ENCODE measurements at places on chromosomes 16 and 17.
A peak's percentile ranks its signal among the peaks of the same experiment; 100 is the strongest.

GRCh38 chr17:21532763-21533385, 156.7 kb downstream of the KCNJ12 start:
- no peak for DNase-seq

DNA sequence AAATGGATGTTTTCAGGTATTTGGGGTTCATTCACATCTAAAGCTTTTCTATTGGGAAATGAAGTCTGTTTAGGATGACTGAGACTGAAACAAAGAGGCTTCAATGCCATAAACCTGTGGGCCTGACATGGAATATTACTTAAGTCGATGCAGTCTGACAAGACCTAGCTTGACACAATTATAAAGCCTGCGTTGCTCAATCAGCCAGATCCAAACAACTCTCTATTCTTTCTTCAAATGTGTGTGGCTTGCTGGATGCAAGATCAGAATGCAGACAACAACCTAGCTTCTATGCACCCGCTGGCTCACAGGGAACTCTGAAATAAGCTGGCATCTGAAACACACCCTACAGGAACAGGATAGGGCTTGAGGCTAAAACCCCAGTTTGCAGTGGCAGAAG, 40.0 kb downstream of the RFFL start:
- DNase-seq = no peak

DNA sequence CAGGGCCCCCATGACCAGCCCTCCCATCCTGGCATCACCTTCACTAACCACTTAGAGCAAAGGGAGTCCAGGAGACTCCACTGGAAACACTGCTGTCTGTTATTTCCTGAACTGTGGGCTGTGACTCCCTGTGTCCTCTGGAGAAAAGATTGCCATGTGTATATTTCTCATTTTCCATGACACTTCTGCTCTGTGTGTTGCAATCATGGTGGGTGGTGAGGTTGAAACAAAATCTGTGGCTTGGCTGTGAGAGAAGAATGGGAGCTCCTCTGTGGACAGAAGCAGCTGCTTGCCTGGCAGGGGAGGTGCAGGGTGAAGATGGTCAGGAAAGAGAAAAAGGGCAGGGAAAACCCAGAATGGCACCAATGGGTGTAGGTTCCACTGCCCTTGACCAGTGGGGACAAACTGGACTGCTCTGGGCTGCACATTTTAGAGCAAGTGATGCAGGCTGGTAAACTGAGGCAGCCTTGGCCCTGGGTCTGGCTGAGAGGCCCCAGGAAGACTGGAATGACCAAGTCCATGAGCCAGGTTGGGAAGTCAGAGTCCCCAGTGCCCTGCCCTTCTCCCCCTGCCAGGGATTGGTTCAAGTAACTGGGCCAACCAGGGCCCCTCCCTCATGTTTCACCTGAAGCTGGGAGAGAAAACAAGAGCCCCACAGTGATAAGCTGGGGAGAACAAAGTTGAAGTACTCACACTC, 314.3 kb downstream of the C16orf95 start:
- DNase-seq = no peak

- DNase-seq = peak; percentile 46
Measured at GRCh38 chr17:193841-194806, 12.7 kb upstream of the DOC2B start.

DNA sequence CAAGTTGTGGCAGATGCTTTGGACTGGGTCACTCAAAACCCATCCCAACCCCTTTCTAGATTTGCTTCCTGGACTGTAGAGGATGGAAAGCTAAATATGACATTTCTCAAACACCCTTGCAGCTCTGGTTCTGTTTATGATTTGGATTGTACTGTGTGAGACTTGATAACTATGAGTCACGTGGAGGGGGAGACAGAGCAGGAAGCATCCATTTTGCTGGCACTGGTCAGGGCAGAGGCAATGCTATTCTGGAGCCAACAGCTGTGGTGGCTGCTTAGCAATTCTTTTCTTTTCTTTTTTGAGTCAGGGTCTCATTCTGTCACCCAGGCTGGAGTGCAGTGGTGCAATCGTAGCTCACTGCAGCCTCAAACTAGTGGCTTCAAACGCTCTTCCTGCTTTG, 13.6 kb upstream of the TERF2 start:
- no peak for DNase-seq

DNA sequence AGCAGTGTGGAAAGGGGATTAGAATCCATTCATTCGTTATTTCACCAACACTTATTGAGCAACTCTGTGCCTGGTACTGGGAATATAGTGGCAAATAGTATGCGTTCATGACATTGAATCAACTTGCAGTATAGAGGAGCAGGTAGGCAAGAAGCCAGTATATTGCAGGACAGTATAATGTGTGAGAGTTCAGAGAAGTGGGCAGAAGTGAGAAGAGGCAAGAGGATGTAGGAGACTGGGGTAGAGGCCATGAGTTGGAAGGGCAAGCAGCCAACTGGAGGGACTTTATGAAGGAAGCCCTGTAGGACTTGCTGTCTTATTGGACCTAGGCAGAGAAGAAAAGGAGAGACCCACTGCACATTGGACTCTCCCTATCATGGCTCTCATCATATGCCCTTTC, 12.3 kb downstream of the HSD17B2 start:
- DNase-seq = no peak

DNA sequence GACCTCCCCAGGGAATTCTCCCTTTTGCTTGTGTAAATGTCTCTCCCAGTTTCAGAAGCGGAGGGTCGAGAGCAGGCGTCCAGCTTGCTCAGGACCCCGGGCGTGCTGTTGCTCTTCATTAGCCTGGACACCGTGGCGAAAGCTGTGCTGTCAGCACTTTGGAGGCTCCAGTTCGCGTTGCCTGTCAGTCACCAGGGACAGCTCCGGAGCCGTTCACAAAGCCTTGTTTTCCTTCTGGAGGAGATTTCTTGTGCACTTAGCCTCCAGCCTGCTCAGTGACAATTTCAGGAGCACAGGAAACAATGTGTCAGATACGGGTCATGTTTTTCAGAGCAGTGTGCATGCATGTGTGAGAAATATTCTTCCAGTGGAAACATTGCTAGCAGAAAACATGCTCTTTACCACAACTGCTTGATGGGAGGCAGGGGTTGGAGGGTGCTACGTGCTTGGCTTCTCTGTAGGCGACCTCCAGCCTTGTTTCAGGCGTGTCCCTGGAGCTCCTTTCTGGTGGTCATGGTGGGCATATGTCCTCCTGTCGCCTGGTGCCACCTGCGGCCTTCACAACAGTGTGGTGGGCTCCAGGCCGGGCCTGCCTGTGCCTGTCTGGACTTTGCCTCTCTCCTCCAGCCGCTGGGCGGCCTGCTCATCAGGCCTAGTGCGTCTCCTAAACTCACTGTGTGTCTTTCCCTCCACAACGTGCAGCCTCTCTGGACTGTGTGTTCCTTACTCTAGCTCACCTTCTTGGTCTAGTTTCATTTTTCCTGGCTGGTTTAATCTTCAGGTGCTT, 29.0 kb downstream of the ZNF750 start:
- no peak for DNase-seq

- DNase-seq = no peak
Measured at GRCh38 chr16:1464894-1465566, 9.8 kb downstream of the CLCN7 start.

- DNase-seq = no peak
Measured at GRCh38 chr16:49552313-49552928, 178.8 kb downstream of the C16orf78 start.

DNA sequence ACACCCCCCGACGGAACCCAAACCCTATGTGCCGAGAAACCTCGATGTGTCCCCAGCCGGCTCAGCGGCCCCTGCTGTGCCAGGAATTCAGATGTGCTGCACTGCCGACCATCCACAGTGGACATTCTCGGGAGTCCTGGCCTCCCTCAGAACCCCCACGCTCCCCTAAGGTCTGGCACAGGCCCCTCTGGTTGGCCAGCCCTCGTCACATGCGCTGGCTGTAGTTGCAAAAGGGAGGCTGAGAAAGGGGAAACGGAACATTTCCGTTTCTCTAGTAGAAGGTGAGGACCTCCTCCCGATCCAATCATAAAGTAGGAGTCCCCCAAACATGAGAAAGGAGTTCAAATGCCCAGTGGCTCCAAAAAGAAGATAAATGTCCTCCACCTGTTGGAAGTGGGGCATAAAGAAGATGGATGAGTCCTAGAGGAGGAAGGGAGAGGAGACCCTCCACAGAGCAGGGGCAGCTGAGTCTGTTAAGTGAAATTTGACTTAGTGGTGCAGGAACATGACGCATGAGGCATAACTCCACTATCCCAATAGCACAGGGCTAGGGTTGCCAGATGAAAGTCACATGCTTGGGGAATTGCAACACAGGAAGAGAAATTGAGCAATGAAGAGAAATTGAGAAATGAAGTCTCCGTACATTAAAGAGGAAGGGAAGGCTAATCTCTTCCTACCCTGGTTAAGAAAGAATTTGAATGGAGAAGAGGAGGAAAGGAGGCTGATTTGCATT, 49.3 kb upstream of the WSB1 start:
- DNase-seq = no peak

- DNase-seq = no peak
Measured at GRCh38 chr17:77772461-77772897, 186.0 kb upstream of the TNRC6C start.

GRCh38 chr17:78924481-78925151, 571 bp downstream of the TIMP2 start:
- DNase-seq = no peak

- no peak for DNase-seq
Measured at GRCh38 chr17:78138204-78139060, 7.8 kb upstream of the C17orf99 start.

DNA sequence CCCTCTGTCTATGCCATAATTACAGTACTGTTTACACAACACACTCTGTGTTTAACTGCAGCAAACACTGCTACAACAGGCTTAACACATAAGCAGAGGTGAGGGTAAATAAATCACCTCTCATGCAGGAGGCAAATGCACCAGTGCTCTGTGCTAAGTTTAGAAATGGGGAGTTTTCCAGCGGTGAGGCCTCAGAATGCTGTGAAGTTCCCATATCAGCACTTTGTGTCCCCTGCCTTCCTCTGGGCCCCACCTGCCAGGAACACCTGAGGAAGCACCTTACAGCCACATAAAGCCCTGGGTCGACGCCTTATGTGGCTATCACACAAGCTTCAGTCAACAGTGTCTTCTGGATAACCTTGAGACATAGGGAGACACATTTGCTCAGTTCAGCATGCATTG, 304.5 kb downstream of the HAPSTR1 start:
- DNase-seq = no peak

GRCh38 chr17:2198927-2199326, 104.7 kb downstream of the SMG6 start:
- DNase-seq = no peak

DNA sequence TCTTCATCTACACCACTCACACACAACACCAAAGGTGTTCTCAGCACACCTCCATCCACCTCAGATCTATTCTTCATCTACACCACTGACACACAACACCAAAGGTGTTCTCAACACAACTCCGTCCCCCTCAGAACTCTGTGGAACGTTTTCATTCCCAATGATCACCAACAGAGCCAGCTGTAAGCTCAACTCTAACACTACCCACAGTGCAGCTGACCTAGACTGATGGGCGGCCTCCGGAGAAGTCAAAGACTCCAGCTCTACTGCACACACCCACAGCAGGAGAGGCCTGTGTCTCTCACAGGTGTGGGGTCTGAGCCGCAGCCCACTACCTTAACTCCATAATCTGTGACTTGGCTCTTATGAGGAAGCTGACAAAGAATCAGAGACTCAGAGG, 50.7 kb downstream of the ANKRD11 start:
- no peak for DNase-seq

GRCh38 chr16:9091867-9092281, 430 bp downstream of the HAPSTR1 start:
- DNase-seq = no peak

DNA sequence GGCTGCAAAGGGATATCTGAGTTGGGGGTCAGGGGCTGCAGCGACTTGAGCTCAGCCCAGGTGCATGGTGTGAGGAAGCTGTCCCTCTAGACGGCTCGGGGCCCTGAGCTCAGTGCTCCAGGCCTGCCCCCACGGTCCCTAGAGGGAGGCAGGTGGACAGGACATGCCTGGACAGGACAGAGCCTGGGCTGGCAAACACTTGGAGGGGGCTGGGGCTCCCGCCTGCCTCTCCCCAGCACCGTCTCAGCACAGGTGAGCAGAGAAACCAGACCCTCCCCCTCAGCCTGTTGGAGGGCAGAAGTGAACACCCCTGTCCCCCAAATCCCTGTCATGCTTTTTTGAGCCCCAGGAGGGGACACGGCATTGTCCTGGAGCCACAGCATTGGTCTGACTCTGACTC, 11.4 kb upstream of the SLC38A10 start:
- no peak for DNase-seq

- DNase-seq = no peak
Measured at GRCh38 chr16:6200271-6200670, 1102.7 kb upstream of the EEF2KMT start.

- no peak for DNase-seq
Measured at GRCh38 chr17:27950995-27951394, 57.8 kb upstream of the LYRM9 start.

DNA sequence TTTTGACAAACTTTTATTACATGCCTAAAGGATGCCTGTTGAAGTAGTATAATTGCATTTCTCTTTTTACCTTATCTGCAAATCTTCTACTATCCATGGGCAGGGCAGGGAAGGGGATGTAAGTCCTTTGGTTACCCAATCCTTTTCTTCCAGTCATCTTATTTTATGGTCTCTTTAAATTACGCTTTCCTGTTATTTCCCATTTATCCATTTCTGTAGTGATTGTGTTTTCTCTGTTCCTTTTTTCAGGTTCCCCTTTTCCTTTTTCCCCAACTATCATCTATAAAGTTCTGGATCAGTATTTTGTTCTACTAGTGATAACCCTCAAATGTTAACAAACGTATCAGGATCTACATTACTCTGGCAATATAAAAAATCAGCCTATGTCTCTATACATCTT, 3.3 kb upstream of the ABCA9 start:
- no peak for DNase-seq

- DNase-seq = no peak
Measured at GRCh38 chr16:50502616-50503011, 45.6 kb upstream of the NKD1 start.

DNA sequence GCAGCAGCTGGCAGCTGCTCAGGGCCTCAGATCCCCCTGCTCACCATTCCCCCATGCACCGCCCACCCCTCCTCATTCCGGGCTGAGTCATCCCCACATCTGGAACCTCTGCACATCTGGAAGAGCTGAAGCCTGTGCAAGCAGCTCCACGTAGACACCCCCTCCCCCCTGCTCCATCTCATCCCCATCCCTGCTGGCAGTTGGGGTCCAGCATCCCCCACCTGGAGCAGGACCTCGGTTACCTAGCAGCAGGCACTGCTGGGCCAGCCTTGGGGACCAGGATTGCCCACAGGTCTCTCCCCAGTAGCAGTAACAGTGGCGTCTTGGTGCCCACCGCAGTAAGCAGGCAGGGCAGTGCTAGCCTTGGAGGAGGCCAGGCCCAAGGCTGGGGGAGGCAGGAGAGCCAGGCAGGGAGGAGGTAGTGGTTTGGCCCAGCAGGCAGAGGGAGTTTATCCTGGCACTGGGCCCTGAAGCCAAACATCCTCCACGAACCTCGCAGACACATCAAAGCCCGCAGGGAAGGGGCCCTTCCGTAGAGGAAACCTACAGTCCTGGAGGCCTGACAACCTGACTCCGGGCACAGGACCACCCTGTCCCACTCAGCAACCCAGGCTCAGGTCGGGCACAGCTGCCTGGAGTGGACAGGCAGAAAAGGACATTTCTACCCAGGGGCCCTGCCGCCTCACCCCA, 7.7 kb upstream of the TMEM92 start:
- no peak for DNase-seq

GRCh38 chr17:66725956-66726355, 109.0 kb upstream of the CACNG5 start:
- no peak for DNase-seq

- no peak for DNase-seq
Measured at GRCh38 chr17:73228748-73229236, 32.9 kb downstream of the CPSF4L start.

- DNase-seq = no peak
Measured at GRCh38 chr17:45021607-45022287, 29.7 kb downstream of the DCAKD start.
